ENCODE measurements at places on chromosomes 12 and 14.
A peak's percentile ranks its signal among the peaks of the same experiment; 100 is the strongest.

- peak; percentile 82 for DNase-seq
Measured at GRCh38 chr12:27305673-27306456, 26.8 kb upstream of the BMAL2 start.

- DNase-seq = peak; percentile 88
Measured at GRCh38 chr14:65879248-65880009, 466.9 kb downstream of the FUT8 start.

GRCh38 chr12:113734503-113734902 lies 231.6 kb downstream of the RBM19 start:
- DNase-seq = no peak

GRCh38 chr12:50188875-50189575 lies 21.9 kb upstream of the CERS5 start:
- no peak for DNase-seq

GRCh38 chr14:37213016-37213415 lies 15.3 kb downstream of the MIPOL1 start:
- no peak for DNase-seq

GRCh38 chr14:51566831-51567582 lies 84.7 kb upstream of the FRMD6 start:
- no peak for DNase-seq

GRCh38 chr12:85782711-85783110 lies 53.5 kb downstream of the RASSF9 start:
- DNase-seq = no peak

- DNase-seq = no peak
Measured at GRCh38 chr12:130596241-130596640, 119.9 kb downstream of the RIMBP2 start.

- DNase-seq = no peak
Measured at GRCh38 chr12:3583656-3584334, 92.8 kb downstream of the PRMT8 start.

GRCh38 chr12:49223590-49224369 lies 34.9 kb upstream of the TUBA1A start:
- no peak for DNase-seq

- no peak for DNase-seq
Measured at GRCh38 chr14:72731252-72732020, 162.5 kb downstream of the DPF3 start.

DNA sequence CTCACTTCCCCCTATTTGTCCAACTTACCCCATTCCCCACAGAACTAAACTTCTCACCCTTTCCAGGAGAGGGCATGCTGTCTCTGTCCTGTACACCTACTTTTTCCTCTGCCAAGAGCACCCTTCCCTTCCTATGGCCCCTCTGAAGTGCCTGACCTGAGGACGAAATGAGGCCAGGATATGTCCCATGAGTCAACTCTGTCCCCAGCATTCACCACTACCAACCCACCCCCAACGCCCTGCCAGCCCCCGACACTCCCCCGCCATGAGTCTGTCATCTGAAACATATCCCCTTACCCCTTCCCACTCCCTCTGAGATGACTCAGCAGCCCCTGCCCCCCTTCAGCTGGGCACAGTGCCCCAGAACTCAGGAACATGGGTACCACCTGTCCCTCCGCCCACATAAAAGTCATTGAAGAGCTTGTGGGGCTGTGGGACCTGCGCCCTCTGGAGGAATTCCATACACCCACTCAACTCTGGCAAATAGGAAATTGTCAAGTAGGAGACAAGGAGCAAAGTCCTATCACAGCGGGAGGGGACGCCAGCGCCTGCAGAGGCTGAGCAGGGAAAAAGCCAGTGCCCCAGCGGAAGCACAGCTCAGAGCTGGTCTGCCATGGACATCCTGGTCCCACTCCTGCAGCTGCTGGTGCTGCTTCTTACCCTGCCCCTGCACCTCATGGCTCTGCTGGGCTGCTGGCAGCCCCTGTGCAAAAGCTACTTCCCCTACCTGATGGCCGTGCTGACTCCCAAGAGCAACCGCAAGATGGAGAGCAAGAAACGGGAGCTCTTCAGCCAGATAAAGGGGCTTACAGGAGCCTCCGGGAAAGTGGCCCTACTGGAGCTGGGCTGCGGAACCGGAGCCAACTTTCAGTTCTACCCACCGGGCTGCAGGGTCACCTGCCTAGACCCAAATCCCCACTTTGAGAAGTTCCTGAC lies 26.3 kb downstream of the ITGA7 start:
- DNase-seq = peak; percentile 66

- DNase-seq = peak; percentile 25
Measured at GRCh38 chr14:50388256-50388931, 8.3 kb downstream of the CDKL1 start.

DNA sequence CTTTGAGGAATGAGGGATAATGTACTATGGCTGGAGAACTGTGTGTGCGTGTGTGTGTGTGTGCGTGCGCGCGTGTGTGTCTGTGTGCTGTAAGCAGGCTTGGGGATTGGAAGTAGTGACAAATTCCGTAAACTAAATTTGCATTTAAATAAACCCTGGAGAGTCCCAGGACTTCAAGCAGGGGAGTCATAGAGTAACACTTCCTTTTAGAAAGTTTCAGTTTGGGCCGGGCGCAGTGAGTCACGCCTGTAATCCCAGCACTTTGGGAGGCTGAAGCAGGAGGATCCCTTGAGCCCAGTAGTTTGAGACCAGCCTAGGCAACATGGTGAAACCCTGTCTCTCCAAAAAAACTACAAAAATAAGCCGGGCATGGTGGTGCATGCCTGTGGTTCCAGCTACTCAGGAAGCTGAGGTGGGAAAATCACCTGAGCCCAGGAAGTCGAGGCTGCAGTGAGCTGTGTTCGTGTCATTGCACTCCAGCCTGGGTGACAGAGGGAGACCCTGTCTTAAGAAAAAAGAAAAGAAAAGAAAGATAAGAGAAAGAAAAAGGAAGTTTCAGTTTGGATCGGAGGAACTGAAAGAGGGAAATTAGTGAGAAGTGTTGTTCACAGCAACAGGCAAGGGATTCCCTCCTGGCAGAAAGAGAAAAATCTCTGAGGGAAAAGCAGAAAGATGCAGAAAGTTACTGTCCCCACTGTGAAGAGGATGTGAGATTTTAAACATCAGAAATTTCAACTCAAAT lies 222.7 kb upstream of the SOX5 start:
- DNase-seq = no peak

DNA sequence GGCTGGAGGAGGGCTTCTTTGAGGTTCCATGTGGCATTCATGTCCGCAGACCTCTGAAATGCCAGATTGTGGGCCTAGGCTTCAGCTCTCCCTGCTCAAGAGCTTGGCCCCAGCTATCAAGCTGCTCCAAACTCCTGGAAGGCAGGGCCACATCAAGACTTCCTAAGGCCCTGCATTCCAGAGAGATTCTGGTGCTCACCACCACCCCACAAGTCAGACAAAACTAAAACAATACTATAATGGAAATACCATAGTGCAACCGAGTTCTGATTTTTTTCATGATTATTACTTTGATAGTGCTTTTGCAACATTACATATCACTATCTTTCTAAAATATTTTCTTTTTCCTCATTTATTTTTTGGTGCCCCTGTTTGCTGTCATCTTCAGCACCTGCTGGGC lies 86.3 kb downstream of the CALM1 start:
- DNase-seq = no peak

DNA sequence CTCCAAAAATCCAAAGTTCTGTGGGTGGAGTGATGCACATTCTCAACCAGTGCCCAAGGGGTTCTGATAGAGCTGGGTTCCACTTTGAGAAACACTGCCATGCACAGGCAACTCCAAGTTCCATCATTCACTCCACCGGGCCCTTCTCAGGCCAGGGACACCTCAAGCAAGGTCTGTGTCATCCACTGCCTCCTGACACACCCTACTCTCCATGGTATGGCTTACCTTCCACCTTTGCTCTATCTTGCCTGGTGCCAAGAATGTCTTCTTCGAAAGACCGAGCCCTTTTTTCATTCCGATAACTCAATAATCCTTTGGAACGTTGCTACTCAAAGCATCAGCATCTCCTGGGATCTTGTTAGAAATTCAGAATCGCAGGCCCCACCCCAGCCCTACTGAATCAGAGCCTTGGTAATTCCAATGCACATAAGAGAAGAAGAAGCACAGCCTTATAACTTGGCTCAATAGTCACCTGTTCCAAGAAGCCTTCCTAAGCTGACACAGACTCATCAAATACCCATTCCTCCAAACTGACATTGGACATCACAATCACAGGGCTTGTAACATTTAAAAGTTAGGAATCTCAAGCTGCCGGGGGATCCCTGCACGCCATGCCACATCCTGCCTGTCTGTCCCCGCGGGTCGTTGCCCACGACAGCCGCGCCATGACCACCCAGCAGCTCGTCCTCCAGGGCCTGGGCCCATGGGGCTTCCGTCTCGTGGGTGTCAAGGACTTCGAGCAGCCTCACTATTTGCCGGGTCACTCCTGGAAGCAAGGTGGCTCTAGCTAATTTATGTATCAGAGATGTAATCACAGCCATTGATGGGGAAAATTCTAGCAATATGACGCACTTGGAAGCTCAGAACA lies 66.4 kb downstream of the VCPKMT start:
- no peak for DNase-seq

- peak; percentile 83 for DNase-seq
Measured at GRCh38 chr12:16012117-16012516, 101.0 kb downstream of the DERA start.

DNA sequence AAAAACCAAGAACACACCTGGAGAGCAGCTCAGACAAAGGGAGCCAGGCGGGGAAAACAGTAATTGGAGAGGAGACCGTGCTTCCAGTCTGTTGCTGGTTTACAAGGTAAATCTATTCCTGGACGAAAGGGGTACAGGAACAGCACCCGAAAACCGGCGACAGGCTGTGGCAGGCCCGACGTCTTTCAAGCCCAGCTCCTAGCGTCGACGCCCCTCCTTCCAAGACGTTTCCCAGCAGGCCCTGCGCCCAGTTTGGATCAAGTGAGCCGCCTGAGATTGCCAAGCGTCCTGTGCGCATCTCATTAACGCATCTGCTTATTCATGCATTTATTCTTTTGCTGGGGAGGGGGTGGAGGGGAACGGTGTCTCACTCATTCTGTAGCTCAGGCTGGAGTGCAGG lies 1.4 kb downstream of the C12orf56 start:
- DNase-seq = no peak

- no peak for DNase-seq
Measured at GRCh38 chr12:57854965-57855364, 8.4 kb upstream of the CTDSP2 start.

- peak; percentile 86 for DNase-seq
Measured at GRCh38 chr14:76917158-76917596, 91.0 kb downstream of the LRRC74A start.

- DNase-seq = peak; percentile 81
Measured at GRCh38 chr12:1634590-1635191, 5.7 kb downstream of the WNT5B start.

DNA sequence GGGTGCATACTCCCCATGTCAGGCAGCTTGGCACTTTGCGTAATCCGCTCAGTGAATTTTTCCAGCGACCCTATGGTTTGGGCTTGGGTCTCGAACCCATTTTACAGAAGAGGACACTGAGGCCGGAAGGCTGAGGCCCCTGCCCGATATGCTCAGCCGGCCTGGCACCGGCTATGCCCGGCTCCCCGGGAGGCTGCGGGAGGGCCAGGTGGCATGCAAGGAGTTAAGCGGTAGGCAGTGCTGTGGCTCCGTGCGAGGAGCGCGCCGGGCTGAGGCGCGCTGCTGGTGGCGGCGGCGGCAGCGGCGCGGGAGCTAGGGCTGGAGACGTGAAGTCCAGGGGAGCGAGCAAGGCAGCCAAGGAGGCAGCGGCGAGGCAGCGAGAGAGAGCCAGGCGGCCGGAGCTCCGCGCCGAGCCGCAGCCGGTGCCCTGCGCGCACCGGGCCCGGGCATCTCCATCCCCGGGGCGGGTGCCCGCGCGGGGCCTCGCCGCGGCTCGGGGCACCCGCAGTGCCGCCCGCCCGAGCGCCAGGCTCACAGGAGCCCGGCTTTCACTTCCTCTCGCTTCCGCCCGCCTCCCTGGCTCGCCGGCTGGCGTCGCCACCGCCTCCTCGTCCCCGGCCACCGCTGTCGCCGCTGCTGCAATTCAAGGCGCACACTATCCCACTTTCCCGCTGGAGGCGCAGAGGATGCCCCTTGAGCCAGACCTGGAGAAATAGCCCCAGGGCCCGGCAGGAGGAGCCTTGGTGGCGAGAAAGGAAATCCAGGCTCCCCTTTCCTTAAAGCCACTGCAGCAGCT lies at the start of gene WSCD2:
Gene WSCD2, plus strand, starts transcription at position 272 of the 796 bp plus-strand sequence. CDS start 66,545 bp downstream, outside the sequence.
- no peak for DNase-seq

DNA sequence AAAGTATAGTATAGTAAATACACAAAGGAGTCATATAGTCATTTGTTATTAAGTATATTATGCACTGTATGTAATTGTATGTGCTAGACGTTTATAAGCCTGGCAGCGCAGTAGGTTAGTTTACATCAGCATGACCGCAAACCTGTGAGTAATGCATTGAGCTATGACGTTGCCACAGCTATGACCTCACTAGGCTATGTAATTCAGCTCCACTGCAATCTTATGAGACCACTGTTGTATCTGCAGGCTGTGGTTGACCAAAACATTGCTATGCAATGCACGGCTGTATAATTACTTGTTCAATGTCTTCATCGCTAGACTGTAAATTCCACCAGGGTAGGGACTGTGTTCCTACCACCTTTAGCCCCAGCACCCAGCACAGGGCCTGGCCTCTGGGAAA lies 53.2 kb upstream of the VASH1 start:
- DNase-seq = no peak

All from fibroblast of the aortic adventitia (primary cell).